Smooth muscle cell of the umbilical artery (primary cell): ENCODE measurements at places on chromosomes 1 and 21. TPM values are rescaled to one million over a fixed set of nuclear protein-coding genes. Genes with fewer than 3 reads are reported as not detected.

Gene TSTD1
- 10.7 and 17.8 TPM in 2 replicates for total RNA-seq

Gene COL16A1
- 200 and 541 TPM in 2 replicates for total RNA-seq

Gene ATP13A2
- 38.9 and 85.3 TPM in 2 replicates for total RNA-seq

Gene RIIAD1
- total RNA-seq: not detected in 2 replicates

Gene FCAMR
- total RNA-seq: not detected in 2 replicates

Gene ADAMTS4
- 14.3 and 20.3 TPM in 2 replicates for total RNA-seq

Gene B4GALT3
- total RNA-seq: 36.8 and 40.1 TPM in 2 replicates

Gene ZNF683
- total RNA-seq: not detected in 2 replicates

Gene ADAMTS1
- 42.4 and 47.8 TPM in 2 replicates for total RNA-seq

Gene MTF1
- 4.2 and 6.7 TPM in 2 replicates for total RNA-seq

Gene INKA2
- total RNA-seq: 1.2 and 4.7 TPM in 2 replicates

Gene UBL4B
- not detected in 2 replicates for total RNA-seq

Gene LEPR
- total RNA-seq: 18.1 and 18.3 TPM in 2 replicates

Gene PDC
- total RNA-seq: under 0.01 TPM in 1 of 2 replicates, not detected in the other

Gene SPRR2D
- total RNA-seq: not detected in 2 replicates

Gene TNNT2
- total RNA-seq: not detected in 2 replicates

Gene PPM1J
- total RNA-seq: 0.59 and 1.6 TPM in 2 replicates

Gene PHACTR4
- total RNA-seq: 3.9 and 9.6 TPM in 2 replicates

Gene IVL
- total RNA-seq: 1.1 TPM in 1 of 2 replicates, not detected in the other

Gene TLR5
- total RNA-seq: 0.14 TPM in 1 of 2 replicates, not detected in the other

Gene SCNM1
- total RNA-seq: 16.2 and 20.5 TPM in 2 replicates

Gene MANEAL
- total RNA-seq: 0.30 and 0.69 TPM in 2 replicates

Gene ASCL5
- not detected in 2 replicates for total RNA-seq

Gene SPRR2G
- not detected in 2 replicates for total RNA-seq

Gene CHIA
- total RNA-seq: under 0.01 TPM in 1 of 2 replicates, not detected in the other

Gene GJB4
- not detected in 2 replicates for total RNA-seq

Gene HES3
- total RNA-seq: not detected in 2 replicates

Gene CNIH3
- 14.3 and 47.7 TPM in 2 replicates for total RNA-seq

Gene HSD3B1
- not detected in 2 replicates for total RNA-seq

Gene ALX3
- total RNA-seq: not detected in 2 replicates

Gene HHIPL2
- 0.09 TPM in 1 of 2 replicates, not detected in the other for total RNA-seq

Gene AZIN2
- total RNA-seq: 7.2 and 30.3 TPM in 2 replicates

Gene NBPF26
- total RNA-seq: 31.2 and 73.5 TPM in 2 replicates

Gene EXTL1
- 0.30 and 1.4 TPM in 2 replicates for total RNA-seq

Gene IL22RA1
- total RNA-seq: not detected in 2 replicates

Gene RXFP4
- total RNA-seq: 0.30 TPM in 1 of 2 replicates, not detected in the other

Gene SERPINC1
- total RNA-seq: 0.30 TPM in 1 of 2 replicates, not detected in the other

Gene PDE9A
- total RNA-seq: not detected in 2 replicates

Gene RBM15
- 22.0 and 33.8 TPM in 2 replicates for total RNA-seq

Gene VWA5B1
- not detected in 2 replicates for total RNA-seq

Gene TIE1
- 1.2 and 9.2 TPM in 2 replicates for total RNA-seq

Gene OLFM3
- total RNA-seq: not detected in 2 replicates

Gene CFHR3
- 0.23 TPM in 1 of 2 replicates, not detected in the other for total RNA-seq

Gene SLC5A9
- total RNA-seq: not detected in 2 replicates

Gene HSPA6
- total RNA-seq: 0.30 and 1.1 TPM in 2 replicates

Gene TMPRSS2
- not detected in 2 replicates for total RNA-seq

Gene CD1E
- not detected in 2 replicates for total RNA-seq

Gene MIXL1
- total RNA-seq: not detected in 2 replicates

Gene GBP6
- total RNA-seq: not detected in 2 replicates

Gene RIPPLY3
- total RNA-seq: not detected in 2 replicates

Gene S100A16
- 146 and 351 TPM in 2 replicates for total RNA-seq

Gene DPM3
- total RNA-seq: 11.4 and 61.5 TPM in 2 replicates

Gene BARHL2
- not detected in 2 replicates for total RNA-seq
